ENCODE measurements at places on chromosomes 4 and X.

DNA sequence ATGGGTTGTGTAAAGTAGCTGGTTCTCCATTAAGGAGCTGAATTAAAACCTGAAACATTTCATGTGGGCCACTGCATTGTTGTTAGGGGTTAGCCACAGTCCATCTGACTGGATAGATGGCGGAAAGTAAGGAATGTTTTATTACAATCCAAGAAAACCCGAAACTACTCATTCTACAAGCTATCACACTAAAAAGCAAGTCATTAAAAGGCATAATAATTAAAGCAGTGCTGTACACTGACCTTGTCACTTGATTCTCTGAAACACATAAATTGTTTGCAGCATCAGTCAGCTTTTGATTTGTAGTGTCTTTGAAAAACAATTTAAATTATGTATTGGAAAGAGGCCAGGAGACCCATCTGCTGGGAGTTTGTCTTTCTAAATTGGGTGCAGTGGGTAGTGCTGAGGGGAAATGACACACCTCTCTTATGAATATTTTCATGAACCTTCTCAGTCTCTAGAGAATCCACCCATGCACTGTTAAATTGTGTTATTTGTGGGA lies 75.7 kb upstream of the ANK2 start:
- DNase-seq = no peak

GRCh38 chr4:78591404-78591803 lies 39.8 kb downstream of the ANXA3 start:
- DNase-seq = no peak

DNA sequence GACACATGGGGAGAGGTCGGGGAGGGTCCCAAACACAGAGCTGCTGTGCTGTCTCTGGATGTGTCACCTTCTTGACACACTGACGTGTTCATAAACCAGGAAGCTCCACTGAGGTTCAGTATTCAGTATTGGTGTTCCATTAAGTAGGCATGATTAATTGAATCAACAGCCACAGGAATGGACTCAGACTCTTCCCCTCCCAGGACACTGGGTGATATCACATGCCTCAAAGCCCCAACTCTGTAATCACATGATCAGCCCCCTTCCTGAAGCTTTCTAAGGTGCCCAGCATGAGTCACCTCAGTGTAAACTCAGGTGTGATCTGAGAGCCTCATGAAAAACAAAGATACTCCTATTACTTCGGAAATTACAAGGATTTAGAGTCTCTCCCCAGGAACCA lies 21.1 kb upstream of the HNRNPD start:
- no peak for DNase-seq

DNA sequence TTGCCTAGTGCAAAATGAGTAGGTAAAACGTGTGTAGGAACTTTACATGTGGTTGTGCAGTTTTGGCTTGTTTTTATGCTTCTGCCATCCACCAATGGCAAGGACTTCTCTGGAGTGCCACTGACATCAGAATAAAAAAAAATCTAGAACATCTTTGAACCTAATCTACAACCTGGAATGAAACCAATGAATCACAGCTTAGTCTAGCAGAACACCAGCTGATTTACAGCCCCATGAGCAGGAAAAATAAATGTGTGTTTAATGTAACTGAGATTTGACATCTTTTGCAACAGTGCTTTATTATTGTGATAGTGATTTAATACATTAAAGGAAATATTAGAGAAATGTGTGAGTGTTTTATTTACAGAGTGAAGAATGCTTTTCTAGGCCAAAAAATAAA lies 995.1 kb downstream of the PCDH7 start:
- no peak for DNase-seq

DNA sequence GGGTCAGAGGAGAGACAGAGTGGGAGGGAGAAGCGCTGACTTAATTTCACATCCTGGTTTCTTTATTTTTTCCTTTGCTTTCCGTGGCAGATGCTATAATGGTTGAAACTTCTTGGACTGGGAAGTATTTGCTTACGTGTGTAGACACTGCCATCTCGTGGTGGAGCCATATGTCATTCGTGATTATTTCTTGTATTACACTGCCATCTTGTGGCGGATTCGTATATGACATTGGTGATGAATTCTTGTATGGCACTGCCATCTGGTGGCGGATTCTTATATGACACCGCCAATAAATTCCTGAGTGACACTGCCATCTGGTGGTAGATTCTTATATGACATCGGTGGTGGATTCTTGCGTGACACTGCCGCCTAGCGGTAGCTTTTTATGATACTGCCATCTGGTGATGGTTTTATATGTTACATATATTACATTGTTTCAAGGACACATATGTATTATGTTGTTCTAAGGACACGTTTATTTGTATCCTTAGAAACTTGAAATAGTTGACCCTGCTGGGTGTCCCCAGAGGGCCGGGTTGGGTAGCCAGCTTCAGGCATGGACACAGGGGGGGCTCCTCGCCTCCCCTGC lies 37.3 kb upstream of the CLCN4 start:
- peak; percentile 72 for DNase-seq

- DNase-seq = no peak
These were observed 67.1 kb downstream of the FAAH2 start for GRCh38 chrX:57353472-57354132.

DNA sequence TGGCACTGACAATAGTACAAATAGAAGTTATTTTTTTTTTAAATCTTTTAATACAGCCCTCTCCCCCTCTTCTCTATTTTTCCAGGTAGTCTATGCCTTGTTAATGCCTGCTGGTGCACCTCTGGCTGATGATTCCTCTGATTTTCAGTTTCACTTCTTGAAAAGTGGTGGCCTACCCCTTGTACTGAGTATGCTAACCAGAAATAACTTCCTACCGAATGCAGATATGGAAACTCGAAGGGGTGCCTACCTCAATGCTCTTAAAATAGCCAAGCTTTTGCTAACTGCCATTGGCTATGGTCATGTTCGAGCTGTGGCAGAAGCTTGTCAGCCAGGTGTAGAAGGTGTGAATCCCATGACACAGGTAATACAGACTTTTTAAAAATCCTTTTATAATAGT lies 99.1 kb downstream of the USP9X start:
- no peak for DNase-seq

DNA sequence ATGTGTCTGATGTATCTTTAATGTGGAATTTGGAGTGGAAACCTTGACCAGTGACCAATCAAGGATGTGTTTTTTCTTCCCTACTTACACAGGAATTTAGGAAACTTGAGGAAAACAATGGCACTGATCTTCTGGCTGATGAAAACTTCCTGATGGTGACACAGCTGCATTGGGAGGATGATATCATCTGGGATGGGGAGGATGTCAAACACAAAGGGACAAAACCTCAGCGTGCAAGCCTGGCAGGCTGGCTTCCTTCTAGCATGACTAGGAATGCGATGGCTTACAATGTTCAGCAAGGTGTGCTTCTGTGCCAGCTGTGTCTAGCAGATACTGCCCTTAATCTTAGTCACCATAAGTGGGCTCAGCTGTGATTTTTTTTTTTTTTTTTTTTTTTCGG lies 12.6 kb downstream of the TAF1 start:
- DNase-seq = no peak

All from kidney (tissue), 22 donors.